ENCODE measurements at places on chromosomes 1 and 21.

GRCh38 chr1:53968125-53968513 lies 22.0 kb downstream of the LRRC42 start:
- no peak for DNase-seq

DNA sequence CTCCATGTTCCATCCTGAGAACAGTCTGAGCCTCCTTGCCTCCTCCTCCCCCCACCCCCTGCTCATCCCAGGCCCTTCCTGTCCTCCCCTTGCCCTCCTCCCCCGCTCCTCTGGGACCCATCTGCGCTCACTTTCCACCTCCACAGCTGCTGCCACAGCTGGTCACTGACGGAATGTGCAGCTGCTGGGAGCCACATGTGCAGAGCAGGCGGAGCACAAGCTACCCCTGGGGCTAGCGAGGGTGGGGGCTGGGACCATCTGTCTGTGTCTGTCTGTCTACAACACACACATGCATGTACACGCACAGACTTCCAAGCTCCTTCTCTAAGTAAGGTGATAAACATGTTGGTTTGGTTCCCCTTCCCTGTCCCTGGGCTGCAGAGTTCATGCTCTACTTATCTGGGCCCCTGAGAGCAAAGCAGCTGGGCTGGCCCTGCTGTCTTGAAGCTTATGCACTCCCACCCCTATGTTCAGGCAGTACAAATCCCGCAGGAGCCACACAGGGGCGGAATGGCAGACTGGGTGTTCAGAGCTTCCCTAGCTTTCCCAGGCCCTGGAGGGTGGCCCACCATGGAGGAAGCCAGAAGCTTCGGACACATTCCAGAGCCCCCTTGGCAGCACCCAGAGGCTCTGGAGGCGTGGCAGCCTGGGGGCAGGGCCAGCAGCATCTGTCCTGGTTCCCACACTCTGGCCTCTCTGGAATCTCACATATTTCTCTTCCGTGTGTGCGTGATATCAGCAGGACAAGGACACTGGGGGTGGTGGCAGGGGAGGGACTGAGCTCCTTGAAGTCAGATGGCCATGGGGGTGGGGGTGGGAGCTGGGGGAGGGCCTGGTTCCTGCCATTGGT lies 7.0 kb upstream of the HEYL start:
- DNase-seq, result no peak

DNA sequence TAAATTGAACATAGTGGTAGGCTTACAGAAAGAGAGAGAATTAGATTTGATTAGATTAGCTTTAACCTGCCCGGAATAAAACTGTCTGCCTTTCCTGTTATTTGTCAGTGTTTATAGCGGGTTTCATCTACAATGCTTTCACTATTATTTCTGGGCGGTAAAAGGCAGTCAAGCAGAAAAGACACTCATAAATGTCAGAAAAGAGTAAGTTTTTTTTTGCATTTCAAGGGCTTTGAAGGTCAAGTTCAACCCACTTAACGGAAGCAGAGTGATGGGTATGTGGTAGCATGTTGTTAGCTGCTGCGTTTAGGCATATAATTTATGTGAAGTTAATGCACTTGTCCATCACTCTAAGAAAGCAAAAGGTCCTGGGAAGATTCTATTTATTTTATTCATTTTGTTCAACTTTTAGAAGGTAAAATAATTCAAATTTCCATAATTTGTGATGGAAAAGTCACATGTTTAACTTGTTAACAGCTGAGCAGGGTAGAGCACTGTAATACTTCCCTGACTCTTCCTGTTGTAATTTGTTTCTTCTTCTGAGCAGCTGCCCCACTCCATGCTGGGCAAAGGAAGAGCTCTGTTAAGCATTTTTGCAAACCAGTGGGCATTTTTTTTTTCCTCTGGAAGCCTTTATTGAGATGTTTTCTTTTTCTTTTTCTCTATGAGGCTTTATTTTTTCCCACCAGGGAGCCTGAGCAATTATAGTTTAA lies 220.1 kb downstream of the ST6GALNAC3 start:
- no peak for DNase-seq

DNA sequence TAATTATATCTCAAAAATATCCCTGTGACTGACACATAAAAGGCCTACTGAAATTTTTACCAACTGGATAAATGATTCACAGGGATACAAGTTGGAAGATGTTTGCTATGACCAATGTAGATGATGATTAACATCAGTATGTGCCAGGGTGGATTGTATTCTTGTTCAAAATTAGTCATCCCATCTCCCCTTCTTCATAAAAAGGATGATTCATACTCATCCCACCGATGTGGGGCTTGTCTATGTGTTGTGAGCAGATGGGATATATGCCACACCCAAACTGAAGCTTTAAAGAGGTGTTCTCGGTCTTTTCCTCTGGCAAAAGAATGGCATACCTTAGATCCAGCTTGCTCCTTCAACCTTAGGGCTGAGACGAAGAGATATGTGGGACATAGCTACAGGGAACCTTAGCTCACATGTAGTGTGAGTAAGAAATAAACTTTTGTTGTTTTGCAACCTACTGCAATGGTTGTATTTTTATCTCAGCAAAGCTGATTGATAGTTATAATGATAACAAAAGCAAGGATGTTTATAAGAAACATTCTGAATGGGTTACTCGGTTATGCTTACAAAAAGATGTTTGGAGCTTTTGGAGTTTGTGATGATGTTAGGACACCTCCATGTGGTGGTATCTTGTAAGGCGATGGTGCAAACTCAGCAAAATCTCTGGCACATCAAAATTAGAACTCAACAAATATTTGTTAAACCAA lies 29.4 kb downstream of the SPATA17 start:
- no peak for DNase-seq

DNA sequence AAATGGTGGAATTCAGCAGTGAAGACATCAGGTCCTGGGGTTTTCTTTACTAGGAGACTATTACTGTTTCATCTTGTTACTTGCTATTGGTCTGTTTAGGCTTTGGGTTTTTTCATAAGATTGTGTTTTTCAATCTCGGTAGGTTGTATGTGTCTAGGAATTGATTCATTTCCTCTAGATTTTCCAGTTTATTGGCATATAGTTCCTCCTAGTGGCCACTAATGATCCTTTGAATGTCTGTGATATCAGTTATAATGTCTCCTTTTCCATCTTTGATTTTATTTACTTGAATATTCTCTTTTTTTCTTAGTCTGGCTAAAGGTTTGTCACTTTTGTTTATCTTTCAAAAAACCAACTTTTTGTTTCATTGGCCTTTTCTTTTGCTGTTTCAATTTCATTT lies 233.0 kb downstream of the RWDD3 start:
- no peak for DNase-seq

- DNase-seq, result peak; percentile 62
These were observed 5.5 kb downstream of the SMPDL3B start for GRCh38 chr1:27940297-27940696.

GRCh38 chr1:243471026-243471685 lies 215.3 kb downstream of the SDCCAG8 start:
- DNase-seq, result no peak

- no peak for DNase-seq
These were observed 514 bp downstream of the TPRG1L start for GRCh38 chr1:3625151-3625907.

- peak; percentile 2 for DNase-seq
These were observed 269.8 kb downstream of the S1PR1 start for GRCh38 chr1:101506541-101507164.

- DNase-seq, result no peak
These were observed 95.5 kb downstream of the NEGR1 start for GRCh38 chr1:72186733-72187307.

DNA sequence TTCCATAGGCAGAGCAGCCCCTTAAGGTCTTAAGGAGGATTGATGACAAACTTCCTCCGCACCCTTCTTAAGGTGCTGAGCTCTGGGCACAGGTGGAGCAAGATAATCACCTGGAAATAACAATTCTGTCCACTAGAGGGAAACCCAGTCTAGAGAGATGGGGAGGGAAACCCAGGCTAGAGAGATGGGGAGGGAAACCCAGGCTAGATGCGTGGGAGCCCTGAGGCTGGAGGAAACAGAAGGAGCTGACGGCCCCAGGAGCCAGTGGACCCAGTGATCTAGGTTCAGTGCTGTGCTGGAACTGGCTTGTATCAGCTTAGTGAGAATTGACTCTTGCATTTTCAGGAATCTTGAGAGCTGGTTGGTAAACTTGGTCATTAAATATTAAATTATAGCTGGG lies 17.8 kb upstream of the MYCL start:
- no peak for DNase-seq

DNA sequence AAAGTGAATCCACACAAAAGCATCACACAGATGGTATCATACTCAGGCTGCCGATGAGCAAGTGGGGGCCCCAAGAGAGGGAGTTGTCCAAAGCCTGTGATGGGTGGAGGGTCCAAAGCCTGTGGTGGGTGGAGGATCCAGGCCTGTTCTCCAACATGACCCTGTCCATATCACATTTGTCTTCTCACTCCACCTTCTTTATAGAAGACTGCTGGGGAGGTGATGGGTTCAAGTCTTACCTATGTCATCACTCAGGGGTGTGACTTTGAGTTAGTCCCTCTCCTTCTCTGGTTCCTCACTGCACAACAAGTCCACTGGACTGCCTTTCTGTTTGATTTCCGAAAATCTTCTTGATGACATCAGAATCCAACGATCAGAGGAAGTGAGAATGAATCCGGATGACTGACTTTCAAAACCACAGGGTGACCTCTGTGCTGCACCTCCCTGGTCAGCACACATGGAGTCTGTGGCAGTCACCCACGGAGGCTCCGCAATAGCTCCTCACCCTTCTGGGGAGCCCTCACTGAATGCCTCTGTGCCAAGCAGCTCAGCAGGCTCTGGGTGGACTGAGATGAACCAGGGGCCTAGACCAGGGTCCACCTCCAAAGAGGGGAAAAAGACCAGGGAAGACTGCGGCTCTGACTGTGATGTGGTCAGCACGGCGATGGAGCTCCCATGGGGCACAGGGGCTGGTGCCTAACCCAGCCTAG lies 166.8 kb downstream of the HIVEP3 start:
- no peak for DNase-seq

Data from stimulated activated CD8-positive, alpha-beta memory T cell treated with anti-CD3 and anti-CD28 coated beads, Interleukin-2, amount 100 ng/mL, for 48 hours (primary cell).